ENCODE measurements at places on chromosomes 16 and 17.

DNA sequence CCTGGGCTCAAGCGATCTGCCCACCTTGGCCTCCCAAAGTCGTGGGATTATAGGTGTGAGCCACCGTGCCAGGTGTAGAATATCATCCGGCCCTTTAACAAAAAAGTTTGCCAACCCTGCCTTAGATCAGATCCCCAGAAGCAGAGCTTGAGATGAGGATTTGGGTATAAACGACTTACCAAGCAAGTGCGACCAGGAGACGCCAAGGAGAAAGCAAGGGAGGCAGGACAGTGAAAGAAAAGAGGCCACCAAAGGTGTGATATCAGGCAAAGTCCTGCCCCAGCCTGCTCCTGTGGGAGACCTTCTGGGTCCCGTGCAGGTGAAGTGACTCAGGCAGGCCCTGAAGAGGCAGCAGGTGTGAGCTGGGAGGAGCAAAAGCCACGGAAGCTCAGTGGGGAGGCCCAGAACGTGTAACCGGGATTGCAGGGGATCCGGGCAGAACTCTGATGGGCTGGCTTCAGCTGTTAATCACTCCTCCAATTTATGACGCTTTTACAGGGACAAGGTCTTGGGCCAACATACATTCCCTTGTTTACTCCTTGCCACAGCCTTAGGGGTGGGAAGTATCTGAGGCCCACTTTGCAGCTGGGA is 14.1 kb upstream of the CALB2 start:
- no peak for DNase-seq

DNA sequence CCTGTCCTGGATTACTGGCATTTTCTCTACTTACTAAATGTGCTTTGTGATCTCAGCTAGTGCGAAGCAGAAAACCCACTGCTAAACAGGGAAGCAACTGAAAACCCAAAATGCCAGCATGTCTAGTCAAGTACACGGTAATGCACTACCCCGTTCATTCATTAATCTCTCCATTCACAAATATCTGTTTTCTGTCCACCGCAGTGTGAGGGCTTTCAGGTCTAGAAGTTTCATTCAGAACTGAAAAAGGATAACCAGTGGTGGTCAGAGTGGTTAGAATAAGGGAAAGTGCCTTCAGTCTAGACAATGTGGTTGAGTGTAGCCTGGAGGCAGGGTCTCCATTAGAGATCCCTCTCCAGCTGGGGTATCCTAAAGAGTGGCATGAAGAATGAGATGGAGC is 68.3 kb downstream of the C17orf67 start:
- no peak for DNase-seq

DNA sequence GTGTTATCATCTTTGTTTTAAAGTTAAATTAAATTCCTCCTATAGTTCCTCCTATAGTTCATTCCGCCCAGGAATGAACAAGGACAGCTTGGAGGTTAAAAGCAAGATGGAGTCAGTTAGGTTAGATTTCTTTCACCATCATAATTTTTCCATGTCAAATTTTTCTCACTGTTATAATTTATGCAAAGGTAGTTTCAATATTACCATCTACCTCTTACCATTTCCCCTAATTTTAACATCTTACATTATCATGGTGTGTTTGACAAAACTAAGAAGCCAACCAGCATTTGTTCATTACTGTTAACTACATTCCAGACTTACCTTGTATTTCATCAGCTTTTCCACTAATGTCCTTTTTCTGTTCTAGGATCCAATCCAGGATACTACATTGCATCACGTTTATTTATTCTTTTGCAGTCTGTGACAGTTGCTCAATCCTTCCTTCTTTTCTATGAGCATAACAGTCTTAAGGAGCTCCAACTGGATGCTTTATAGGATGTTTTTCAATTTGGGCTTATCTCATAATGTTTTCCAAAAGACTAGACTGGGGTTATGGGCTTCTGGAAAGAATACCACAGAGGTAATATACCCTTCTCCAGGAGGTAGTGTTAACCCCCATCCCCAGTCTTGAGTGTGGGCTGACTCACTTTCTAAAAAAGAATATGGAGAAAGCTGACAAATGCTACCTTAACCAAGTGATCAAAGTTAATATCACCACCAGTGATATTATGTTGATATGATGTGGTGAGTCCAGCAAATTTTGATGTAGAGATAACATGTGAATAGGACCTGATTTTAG is 158.5 kb downstream of the PPM1E start:
- peak; percentile 88 for DNase-seq

- DNase-seq = peak; percentile 98
Observed at GRCh38 chr17:68035131-68035522, 408 bp upstream of the KPNA2 start.

- DNase-seq = no peak
Observed at GRCh38 chr16:71439523-71439922, 2.3 kb downstream of the TLE7 start.

GRCh38 chr17:42284566-42284965 is 3.7 kb upstream of the STAT5A start:
- DNase-seq = no peak

DNA sequence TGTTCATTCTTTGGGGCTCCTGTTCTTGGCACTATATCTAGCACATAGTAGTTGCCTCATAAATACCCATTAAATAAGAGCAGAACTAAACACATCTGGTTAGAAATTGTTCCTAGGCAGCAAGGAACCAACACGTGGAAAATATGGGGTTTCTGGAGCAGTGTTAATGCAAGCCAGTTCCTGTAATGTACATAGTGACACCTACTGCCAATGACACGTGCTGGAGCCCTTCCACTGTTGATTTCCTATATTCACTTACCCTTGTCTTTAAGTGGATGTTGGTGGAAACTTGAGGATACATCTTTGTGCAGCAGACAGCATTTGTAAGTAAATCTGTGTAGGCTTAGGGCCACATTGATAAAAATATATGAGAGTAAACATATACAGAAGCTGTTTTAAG is 1.6 kb upstream of the IRF8 start:
- DNase-seq = no peak

GRCh38 chr17:17028059-17028877 is 14.0 kb upstream of the MPRIP start:
- DNase-seq = peak; percentile 75

DNA sequence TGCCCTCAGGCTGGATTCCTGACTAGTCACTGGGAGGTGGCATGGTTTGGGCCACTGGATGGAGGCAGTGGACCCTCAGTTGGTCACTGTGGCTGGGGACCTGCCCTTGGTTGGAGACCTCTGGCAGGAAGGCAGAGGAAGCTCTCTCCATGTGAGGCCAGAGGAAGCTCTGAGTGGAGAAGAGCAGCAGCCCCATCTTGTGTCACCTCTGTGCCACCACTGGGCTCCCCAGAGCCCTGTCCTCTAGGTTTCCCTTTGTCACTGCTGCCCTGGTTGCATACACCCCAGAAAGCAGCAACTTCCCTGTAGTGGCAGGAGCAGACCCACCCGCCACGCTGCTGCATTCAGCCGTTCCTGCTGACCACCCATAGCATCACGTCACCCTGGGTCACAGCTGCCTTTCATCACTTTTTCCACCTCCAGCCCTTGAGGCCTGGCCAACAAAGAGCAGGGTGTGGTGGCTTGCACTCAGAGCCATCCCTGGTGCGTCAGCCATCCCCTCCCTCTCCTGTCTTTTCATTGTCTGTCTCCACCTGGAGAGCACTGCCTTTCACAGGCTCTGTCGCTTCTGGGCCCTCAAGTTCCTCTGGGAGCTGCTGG is 11.9 kb downstream of the CTRL start:
- no peak for DNase-seq

DNA sequence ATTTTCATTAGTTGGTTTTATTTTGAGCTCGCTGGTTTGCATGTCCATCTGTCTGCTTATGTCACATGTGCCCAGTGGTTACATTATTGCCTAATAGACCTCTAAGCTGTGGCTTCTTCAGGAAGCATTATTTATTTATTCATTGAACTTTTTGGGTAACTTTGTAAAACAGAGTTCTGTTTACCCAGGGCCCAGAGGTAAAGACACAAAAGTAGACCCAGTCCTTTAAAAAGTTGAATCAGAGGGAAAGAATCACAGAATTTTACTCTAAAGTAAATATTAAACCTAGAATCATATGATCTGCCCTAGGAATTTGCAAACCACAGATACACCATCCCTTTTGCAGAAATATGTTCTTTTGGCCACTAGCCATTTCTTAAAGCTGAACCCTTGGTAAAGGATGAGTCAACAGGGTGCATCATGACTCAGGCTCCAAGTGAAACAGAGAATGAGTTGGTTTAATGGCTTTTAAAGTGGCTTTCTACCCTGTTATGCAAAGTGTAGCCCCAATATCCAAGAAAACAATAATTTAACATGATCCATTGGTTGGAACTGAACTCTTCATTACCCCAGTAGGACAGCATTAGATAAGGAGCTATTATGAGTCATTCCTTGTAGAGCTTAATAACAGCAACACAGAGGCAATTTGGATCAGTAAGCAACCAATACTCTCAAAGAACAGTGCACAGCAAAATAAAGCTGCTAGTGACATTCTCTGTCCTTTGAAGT is 236.3 kb downstream of the KCNJ2 start:
- peak; percentile 53 for DNase-seq

GRCh38 chr17:82178499-82179261 is 34.0 kb downstream of the CCDC57 start:
- no peak for DNase-seq

- DNase-seq = no peak
Observed at GRCh38 chr17:76095943-76096342, 7.6 kb downstream of the EXOC7 start.

GRCh38 chr17:17840751-17841591 is 4.2 kb upstream of the SREBF1 start:
- DNase-seq = peak; percentile 29

GRCh38 chr17:364766-365165 is 12.2 kb upstream of the RPH3AL start:
- no peak for DNase-seq

GRCh38 chr17:7204336-7204735 is 15.3 kb downstream of the DLG4 start:
- no peak for DNase-seq

DNA sequence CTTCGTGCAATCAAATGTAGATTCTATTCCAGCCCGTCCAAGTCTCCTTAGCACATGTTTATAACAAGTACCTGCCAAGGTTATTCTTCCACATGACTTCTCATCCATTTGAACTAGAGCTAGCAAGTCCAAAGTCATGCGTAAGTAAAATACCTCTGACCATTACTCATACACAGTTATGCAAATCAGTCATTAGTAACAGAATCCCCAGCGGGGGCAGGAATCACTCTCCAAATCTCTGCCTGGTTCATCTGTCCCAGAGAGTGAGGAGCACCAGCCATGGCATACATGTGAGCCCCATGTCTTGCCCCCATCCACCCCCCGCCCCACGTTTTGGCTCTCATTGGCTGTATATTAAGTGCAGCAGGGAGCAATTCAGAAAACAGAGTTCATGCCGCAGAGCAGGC is 27.7 kb downstream of the SRL start:
- peak; percentile 87 for DNase-seq

DNA sequence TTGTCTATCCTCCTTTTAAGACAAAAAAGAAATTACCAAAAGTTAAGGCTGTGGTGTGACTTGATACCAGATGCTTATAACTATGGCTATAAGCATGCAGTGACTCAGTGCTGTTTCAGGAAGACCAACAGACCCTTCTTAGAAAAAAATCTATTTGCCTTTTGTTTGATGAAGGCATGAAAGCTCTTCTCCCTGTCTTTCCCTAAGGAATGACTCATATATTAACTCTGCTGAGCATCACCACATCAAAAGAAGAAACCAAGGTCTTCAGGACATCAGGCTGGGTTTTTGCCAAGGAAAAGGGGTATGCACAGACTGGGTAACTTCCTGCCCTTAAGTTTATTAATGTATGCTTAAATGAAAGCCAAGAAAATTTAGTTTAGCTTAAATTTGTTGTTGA is 47.1 kb downstream of the VMP1 start:
- peak; percentile 80 for DNase-seq

- DNase-seq = no peak
Observed at GRCh38 chr16:27463741-27464591, 62.0 kb downstream of the IL21R start.

DNA sequence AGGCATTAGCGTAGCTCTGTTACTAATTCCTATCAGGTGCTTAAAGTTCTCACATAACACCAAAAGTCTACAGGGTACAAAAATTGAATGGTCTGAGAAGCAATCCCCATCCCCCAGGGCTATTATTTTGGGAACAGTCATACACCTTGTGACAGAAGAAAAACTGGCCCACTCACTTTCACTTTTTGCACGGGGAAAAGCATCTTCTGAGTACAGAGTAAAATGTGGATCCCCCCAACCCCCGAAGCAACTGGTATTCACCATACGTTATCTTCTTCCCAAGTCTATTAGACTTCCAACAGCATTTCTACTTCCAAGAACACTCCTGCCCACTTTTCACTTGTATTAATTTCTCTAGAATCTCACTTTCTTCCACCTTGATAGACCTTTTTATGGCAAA is 11.8 kb downstream of the GGA3 start:
- no peak for DNase-seq

DNA sequence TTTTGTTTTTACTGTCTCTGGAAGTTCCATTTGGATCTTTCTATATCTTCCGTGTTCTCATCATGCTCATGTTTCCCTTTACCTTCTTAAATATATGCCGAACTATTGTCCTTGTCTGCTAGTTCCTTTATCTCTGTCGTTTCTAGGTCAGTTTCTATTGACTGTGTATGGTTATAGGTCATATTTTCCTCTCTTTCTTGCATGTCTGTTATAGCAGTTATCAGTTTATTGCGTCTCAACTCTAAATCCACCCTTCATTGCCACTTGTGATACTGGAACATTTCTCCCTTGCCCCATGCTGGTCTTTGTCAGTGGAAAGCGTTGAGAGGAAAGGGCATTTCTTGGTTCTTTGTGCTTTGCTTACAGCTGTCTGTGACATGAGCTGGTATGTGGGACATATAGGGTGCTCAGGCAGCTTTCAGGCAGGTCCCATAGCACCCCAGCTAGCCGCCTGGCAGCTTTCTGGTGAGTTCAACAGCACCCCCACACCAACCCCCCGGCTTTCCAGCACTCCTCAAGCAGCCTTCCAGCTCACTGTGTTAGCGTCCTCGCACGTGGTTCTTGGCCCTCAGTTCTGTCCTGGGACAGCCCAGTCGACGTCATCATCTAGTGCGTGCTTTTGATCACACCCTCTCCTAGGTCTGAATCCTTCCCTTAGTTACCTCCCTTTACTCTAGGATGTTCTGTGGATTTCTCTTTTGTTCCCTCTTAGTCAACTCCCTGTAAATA is 15.4 kb upstream of the DNASE1 start:
- DNase-seq = no peak

GRCh38 chr17:80544655-80545498 is at the start of gene RPTOR:
TSS of gene RPTOR (plus strand) at chr17:80544838. CDS start at chr17:80545630, 792 bp downstream.
- DNase-seq = peak; percentile 95

GRCh38 chr16:82373976-82374375 is 204.0 kb upstream of the MPHOSPH6 start:
- DNase-seq = no peak

- no peak for DNase-seq
Observed at GRCh38 chr17:36858119-36859002, 78.9 kb upstream of the LHX1 start.
